ENCODE measurements at places on chromosomes 12 and 14.

- no peak for DNase-seq
These were observed 181.8 kb downstream of the GRIN2B start for GRCh38 chr12:13799574-13799973.

DNA sequence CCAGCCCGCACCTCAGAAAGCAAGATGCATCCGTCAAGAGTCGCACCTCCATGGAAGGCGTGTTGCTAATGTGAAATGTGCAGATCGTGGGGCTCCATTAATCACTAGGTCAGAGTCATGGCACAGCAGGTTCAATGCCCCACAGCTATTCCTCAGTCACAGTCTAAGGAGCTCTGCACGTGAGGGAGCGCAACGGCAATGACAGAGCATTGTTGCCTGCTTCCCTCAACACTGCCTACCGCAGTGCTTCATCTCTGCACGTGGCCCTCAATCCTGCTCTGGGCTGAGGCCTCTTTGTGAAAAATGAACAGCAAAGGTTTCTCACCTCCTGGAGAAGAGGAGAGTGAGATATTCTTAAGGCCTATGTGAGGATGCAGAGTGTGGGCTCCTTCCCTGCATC is 995.2 kb upstream of the TMEM132C start:
- DNase-seq, result no peak

- DNase-seq, result no peak
These were observed 2.2 kb downstream of the GABARAPL1 start for GRCh38 chr12:10214895-10215267.

GRCh38 chr12:45121224-45121623 is 70.3 kb upstream of the DBX2 start:
- DNase-seq, result no peak

DNA sequence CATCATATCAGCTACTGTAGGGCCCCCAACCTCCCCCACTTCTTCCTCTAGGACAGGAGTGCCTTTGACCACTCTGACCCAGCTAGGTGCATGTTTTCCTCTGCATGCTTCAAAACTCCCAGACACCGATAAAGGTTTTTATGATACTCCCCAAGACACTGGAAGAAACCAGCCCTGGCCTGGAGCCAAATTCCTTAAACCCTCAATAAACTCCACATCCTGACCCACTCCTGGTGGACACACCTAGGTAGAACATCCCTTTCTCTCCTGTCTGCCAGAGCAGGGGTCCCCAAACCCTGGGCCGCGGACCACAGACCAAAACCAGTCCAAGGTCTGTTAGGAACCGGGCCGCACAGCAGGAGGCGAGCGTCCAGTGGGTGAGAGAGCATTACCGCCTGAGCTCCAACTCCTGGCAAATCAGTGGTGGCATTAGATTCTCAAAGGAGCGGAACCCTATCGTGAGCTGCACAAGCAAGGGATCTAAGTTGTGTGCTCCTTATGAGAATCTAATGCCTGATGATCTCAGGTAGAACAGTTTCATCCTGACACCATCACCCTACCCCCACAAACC is 49.6 kb downstream of the NT5DC3 start:
- DNase-seq, result no peak

GRCh38 chr12:12534166-12534866 is 28.3 kb downstream of the DUSP16 start:
- DNase-seq, result no peak

DNA sequence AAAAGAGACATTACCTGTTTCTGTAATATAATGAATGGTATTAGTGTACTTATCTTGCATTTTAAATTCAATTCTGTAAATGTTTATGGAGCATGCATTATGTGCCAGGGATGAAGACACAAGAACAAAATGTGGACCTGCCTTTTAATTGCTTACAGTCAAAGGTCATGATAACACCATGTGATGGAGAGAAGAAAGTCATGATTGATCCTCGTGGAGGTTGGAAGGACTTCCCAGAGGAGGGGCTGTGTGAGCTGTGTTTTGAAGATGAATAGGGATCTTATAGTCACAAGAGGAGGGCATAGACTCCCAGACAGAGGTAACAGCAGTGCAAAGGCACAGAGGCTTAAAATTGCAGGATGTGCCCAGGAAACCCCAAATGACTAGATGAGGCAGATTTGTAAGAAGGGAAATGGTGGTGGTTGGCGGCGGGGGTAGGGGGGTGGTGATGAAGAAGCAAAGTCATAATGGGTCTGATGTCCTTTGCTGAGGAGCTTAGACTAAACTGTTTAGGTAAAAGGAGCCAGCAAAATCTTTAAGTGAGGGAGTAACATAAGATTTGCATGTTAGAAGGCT is 151.5 kb downstream of the PRKCH start:
- no peak for DNase-seq

- no peak for DNase-seq
These were observed 14.6 kb upstream of the HDAC7 start for GRCh38 chr12:47834199-47834903.

DNA sequence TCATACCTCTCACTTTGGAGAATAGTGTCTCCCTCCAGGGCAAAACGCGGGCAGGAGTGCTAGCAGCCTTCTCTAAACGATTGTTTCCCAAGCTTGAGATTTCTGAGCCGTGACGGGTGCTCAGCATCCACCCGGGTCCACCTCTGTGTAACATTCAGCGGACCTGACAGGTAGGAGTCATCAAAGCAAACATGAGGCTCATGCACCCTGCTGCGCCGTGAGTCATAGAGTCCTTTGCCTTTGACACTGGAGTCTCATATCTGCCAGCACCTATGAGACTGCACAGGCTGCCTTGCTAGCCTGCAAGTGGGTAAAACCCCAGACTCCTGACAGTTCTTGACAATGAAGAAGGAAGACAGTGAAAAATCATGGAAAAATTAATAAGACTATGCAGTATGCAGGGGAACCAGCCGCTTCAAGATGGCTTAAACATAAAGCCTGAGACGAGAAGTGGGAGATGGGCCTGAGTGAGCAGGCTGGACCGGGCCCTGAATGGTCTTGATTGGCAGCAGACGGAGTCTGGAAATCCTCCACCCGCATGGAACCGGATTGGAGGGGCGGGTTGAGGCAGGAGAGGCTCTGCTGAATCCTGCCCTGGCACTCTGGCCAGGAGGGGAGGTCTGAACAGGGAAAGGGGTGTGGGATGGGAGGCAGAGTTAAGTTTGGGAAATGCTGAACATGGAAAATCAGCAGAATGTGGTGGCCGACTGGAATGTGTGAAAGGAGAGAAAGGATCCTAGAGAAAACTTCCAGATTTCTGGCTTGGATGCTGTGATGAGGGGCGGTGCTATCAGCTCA is 54.2 kb downstream of the LGMN start:
- no peak for DNase-seq

Data from activated CD4-positive, alpha-beta T cell treated with anti-CD3 and anti-CD28 coated beads for 24 hours (primary cell).